ENCODE measurements at places on chromosomes 2 and 18.

DNA sequence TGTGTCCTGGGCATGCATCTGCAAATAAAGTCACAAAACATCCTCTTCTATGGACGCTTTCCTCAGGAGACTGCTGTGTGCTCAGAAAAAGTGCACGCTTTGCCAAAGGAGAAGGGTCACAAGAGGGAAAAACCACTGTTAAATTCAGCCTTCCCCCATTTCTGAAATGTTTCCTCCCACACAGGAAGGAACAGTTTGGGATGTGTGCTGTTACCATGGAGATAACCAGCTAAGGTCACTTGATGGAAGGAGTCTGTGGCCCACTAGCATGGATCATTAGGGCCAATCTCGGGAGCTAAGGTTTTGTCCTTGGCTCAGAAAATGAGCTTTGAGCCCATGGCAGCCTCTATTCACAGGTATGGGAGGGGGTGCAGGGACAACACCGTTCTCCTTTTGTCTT lies 5.6 kb downstream of the KCNE4 start:
- H3K4me1 ChIP-seq, result no peaks in the 10 kb centered on the region
- no peak for DNase-seq
- H3K27me3 ChIP-seq, result no peaks in the 10 kb centered on the region
- no peak overlapping the region for H3K27ac ChIP-seq

DNA sequence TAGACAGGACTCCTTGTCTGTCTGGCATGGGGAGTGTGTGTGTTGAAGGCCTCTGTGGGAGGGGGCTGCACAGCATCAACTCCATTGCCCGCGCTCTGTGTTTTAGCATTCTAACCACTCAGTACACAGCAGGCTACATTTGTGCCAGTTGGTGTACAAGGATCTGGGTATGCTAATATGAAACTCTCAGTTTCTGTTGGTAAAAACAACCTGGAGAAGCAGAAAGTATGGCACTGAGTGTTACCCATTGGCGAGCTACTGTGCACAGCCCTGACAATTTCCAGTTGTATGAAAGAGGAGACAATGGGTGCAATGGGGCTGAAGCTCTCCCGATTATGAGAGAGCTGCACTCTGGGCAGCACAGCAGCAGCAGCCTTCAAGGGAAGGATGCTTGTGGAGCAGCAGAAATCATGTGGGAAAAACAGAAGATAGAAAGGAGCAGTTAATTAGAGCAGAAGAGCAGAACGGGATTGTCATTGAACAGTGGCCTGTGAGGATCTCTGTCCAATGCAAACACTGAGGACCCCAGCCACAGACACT lies 443.6 kb downstream of the CBLN2 start:
- no peak overlapping the region for H3K4me3 ChIP-seq
- no peaks in the 10 kb centered on the region for H3K4me1 ChIP-seq
- H3K27ac ChIP-seq, result no peak overlapping the region
- DNase-seq, result no peak

DNA sequence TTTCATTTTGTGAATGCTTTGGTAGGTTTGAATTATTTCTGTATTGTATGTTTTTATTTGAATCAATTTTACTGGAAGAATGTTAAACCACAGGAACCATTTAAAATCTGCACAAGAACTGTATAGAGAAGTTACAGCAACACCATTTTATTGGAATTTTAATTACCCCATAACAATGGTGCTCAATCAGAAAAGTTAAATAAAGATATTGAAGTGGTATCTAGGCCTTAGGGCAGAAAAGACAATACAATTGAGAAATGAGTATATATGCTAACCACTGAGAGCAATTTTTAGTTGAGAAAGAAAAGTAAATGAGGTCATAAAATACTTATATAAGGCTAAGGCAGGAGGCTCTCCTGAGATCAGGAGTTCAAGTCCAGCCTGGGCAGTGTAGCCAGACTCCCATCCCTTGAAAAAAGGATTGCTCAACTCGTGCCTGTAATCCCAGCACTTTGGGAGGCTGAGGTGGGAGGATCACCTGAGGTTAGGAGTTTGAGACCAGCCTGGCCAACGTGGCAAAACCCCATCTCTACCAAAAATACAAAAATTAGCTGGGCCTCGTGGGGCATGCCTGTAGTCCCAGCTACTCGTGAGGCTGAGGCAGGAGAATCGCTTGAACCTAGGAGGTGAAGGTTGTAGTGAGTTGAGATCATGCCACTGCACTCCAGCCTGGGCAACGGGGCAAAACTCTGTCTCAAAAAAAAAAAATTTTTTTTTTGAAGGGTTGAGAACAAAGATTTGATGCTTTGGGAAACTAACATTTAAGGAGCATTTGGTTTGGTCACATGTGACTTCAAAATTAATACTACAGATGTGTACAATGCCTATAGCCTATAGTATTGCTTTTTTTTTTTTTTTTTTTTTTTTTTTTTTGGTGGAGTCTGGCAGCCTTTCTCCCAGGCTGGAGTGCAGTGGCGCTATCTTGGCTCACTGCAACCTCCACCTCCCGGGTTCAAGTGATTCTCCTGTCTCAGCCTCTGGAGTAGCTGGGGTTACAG lies 212.9 kb upstream of the STON1 start:
- no peak overlapping the region for H3K27ac ChIP-seq
- no peak overlapping the region for H3K4me3 ChIP-seq
- H3K36me3 ChIP-seq, result no peaks in the 10 kb centered on the region

DNA sequence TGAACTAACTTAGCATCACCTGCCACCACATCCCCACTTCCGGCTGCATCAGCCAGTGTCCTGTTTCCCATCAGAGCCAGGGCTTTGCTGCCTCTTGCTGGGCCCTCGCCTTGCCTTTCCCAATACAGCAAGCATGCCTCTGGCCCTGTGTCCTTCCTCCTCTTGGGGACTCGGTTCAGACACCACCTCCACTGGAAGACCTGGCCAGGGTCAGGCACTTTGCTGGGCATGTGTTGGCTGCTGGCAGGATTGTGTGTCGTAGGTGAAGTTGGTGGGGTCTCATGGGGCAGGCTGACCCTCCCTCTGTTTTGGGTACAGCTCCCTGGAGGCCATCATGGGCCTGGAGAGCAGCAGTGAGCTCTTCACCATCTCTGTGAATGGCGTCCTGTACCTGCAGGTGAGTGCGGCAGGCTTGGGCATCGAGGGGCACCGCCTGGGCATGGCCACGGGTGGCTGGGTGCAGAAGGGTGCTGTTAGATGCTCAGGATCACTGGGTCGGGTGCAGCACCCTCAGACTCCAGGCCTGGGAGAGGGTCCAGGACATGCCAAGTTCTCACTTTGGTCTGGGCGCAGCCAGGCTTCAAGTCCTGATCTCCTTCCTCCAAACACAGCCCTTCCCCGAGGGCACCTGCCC lies 6.6 kb downstream of the ERFE start:
- H3K36me3 ChIP-seq, result no peaks in the 10 kb centered on the region
- DNase-seq, result no peak
- H3K27me3 ChIP-seq, result peaks cover 14% of the 10 kb centered on the region
- H3K27ac ChIP-seq, result no peak overlapping the region
- H3K4me1 ChIP-seq, result peaks cover 1% of the 10 kb centered on the region

- peaks cover 2% of the 10 kb centered on the region for H3K4me1 ChIP-seq
- DNase-seq, result no peak
- no peak overlapping the region for H3K4me3 ChIP-seq
- H3K36me3 ChIP-seq, result no peaks in the 10 kb centered on the region
Observed at GRCh38 chr2:234308813-234309195, 188.1 kb downstream of the ARL4C start.

DNA sequence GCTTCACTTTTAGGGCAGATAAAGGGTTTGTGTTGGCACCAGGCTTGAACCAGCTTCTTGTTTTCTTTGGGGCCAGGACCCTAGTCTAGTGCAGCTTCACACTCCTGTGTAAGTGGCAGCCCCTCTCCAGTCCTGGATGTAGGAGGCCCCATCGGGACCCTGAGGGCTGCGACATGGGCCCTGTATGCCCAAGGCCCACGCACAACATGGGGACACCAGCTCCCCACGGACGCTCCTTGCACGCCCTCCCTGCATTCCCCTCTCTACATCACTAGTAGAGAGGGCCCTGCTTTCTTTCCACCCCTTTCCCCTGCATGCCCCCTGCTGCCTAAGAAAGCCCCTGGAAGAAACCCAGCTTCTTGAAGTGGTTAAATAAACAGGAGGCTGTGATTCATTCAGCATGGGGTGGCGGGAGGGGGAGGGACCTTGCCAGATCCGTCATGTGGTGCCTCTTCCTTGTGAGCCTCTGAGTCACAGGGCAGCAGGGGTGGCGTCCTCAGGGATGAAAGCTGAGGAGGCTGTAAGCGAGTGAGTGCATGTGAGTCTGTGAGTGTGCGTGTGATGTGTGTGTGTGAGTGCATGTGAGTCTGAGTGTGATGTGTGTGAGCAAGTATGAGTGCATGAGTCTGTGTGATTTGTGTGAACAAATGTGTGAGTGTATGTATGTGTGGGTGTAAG lies 42.5 kb downstream of the COPS8 start:
- H3K27ac ChIP-seq, result no peak overlapping the region
- no peak for DNase-seq
- no peaks in the 10 kb centered on the region for H3K36me3 ChIP-seq
- peaks cover 3% of the 10 kb centered on the region for H3K4me1 ChIP-seq
- no peak overlapping the region for H3K4me3 ChIP-seq

DNA sequence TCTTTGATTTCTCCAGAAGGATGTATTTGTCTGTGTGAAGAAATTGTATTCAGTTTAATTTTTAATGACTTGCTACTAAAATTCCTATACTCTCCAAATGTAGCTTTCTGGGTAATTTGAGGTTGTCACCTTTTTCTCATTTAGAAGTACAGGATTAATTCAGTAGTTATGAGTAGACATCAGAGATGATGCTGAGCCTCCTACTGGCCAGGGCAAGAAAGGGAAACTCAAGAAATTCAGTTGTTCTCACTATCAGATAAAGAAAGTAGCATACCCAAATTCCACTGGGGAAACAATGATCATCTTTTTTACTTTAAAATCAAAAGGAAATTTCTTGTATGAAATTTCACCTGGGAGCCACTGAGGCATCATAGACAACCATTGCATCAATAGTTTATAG lies 199.4 kb downstream of the SATB2 start:
- H3K27ac ChIP-seq, result no peak overlapping the region
- H3K27me3 ChIP-seq, result no peaks in the 10 kb centered on the region
- H3K36me3 ChIP-seq, result 0 out of 2 replicates have a peak, but pooled peaks cover 2% of the 10 kb centered on the region
- no peak overlapping the region for H3K4me3 ChIP-seq
- no peaks in the 10 kb centered on the region for H3K4me1 ChIP-seq

DNA sequence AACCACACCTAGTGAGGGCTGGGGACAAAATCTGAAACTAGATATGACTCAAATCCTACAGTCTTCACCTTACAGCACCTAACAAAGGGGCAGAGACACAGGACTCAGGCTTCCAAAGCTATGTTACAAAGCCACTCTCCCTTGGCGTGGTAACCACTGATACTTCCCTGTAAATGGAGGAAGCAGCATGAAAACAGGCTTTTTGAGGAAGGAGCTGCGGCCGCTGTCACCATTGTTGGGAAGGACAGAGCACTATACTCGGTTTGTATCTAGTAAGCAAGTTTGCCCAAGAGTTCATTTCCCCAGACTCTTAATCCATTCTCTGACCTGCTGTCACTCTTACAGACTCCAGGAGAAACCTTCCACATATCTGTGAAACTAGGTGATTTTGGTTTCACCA lies 60.3 kb downstream of the LONRF2 start:
- no peaks in the 10 kb centered on the region for H3K27me3 ChIP-seq
- DNase-seq, result no peak
- H3K4me3 ChIP-seq, result no peak overlapping the region
- H3K4me1 ChIP-seq, result no peaks in the 10 kb centered on the region
